ENCODE measurements at places on chromosomes 11 and 22.

- DNase-seq: no peak
Observed at GRCh38 chr22:25628494-25628893, 64.0 kb downstream of the GRK3 start.

DNA sequence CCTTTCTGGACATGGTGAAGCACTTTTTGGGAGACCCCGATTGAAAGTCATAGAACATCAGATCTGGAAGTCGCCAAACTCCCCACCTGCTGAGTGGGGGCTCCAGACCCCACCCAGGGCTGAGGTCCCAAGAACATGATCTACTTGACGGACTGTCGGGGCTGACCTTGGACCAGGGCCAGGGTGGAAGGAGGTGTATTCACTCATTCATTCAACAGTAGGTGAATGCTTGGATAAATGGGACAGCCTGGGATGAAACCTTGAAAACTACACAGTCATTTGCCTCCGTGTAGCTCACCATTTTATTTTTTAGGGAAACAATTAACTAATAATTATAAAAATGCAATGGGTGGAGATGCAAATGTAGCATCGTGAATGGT lies 629.0 kb downstream of the BRD1 start:
- DNase-seq: no peak

DNA sequence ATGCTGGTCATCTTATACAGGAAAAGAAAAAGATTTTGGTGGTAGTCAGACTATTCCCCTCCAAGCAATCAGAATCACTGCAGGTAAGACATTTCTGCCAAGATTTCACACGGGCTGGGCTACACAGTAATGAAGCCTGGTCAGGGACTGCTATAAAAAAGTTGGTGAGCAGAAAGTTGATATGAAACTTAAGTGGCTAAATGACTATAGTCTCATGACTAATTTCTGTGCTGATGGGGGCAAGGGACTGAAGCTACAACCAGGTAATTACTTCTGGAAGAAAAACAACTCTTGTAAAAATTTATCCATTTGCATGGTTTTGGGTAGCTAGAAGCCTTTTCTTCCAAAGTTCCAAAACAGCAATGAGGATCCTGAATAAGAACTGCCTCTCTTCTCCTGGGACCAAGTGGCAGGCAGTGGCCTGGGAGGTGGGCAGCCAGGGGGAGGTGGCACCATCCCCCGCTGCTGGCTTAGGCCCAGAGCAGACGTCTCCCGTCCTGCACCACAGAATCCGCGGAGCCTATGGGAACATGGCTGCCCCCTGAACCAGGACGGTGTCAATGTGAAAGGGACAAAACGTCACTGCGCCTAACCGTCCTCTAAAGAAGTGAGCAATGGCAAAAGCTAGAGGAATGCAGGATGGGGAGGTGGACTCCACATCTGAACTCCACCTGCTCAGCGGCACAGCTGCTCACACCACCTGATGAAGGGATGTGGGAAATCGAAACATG lies 122.6 kb upstream of the LMO1 start:
- no peak for DNase-seq

DNA sequence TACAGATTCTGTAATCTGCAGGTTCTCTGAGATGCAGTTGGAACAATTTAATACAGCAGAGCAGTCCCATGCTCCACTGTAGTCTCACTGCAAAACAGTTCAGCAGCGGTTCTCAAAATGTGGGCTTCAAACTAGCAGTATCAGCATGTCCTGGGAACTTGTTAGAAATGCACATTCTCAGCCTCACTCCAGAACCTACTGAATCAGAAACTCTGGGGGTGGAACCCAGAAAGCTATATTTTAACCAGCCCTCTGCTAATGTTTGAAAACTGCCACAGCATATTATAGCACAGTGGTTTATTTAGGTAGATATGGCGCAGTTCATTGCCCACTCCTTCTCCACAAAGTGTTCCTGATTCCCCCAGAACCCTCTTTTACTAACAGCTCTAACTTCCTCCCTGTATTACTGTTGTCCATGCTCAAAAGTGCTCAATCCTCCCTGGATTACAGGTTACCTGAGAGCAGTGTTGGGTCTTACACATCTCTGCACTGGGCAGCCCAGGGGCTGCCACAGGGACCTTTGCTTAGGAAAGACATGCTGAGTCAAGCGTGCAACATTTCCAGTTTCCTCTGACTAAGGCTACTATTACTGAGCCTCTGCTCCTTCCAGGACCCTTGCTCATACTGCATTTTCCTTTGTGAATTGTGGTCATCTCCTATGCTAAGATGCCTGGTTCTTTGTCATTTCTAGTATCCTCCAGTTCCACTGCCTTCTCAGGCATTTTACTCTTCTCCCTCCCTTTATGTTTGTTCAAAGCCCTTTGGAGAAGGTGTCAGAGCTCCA lies 7.7 kb upstream of the DGAT2 start:
- DNase-seq: no peak

- DNase-seq: no peak
Observed at GRCh38 chr11:30902929-30903328, 316.8 kb upstream of the MPPED2 start.

DNA sequence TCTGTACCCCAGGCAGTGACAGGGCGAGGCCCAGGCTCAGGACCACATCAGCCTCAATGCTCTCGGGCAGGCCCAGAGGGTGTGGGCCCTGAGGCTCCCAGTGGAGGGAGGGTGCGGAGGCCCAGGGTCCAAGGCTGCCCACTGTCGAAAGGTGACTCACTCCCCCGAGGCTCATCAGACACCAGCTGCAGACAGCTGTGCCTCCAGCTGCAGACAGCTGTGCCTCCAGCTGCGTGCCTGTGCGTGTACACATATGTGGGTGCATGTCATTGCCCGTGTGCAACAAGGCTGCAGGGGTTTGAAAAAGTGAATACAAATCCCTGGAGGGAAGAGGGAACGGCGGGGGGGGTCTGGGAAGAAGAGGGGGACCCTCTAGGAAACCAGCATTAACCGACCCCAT lies 134.3 kb downstream of the BRD1 start:
- DNase-seq: no peak

- DNase-seq: no peak
Observed at GRCh38 chr11:3083321-3083720, 26.1 kb upstream of the CARS1 start.

DNA sequence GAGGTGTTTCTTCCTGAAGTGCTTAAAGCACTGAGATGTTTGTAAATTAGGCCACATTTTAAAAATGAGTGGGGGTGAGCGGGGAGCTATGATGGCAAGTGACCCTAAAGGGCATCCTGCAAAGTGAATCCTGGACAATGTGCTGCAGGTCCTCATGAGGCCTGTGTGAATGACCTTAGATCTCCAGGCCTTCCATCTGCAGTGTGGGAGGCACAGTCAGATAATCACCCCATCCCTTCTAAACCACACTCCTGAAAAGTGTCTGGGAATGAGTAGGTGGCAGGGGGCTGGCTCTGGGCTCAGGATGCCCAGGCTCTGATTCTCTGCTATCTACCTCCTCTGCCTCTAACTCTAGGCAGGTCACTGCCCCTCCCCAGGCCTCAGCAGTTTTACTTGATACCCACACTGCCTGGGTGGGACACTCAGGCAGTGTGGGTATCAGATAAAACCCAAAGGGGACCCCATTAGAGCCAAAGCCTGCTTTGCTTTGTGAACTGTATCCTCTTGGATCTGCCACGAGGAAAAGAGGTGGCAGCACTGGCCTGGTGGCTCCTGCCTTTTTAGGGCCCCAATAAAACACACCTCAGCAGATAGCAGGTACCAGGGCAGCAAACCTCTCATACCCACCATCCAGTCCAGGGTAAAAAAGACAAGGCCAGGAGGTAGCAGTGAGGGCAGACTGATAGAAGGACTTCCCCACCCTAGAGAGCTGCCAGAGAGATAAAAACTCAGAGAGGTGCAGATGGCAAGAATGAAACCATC lies 10.5 kb downstream of the STARD10 start:
- DNase-seq: no peak

GRCh38 chr11:109586789-109587188 lies 164.8 kb downstream of the C11orf87 start:
- DNase-seq: no peak

GRCh38 chr22:50061141-50061823 lies 3.2 kb upstream of the TTLL8 start:
- no peak for DNase-seq

DNA sequence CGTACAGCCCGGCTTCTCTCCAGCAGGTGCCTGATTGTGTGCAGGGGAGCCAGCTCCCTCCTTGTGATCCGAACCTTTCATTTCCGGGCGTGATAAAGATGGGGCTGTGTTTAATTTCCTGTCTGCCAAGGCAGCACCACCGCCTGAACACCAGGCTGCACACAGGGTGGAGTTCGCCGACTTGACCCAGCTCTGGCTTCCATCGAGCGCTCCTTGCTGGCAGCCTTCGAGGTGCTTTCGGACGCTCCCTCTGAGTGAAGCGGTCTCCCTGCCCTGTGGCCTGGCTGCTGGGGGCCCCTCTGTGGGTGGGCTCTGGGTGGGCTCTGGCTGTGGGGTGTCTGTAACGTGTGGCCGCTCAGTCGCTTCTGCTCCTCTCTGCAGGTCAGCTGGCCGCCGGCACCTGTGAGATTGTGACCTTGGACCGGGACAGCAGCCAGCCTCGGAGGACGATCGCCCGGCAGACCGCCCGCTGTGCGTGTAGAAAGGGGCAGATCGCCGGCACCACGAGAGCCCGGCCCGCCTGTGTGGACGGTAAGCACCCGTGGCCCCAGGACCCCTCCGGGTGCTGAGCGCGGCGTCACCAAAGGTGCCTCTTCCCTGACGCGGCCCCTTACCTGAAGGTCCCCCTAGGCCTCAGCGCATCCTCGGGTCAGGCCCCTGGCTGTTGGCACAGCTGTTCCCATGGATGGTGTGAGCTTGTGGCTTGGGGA lies 1181.3 kb downstream of the BRD1 start:
- DNase-seq: no peak

DNA sequence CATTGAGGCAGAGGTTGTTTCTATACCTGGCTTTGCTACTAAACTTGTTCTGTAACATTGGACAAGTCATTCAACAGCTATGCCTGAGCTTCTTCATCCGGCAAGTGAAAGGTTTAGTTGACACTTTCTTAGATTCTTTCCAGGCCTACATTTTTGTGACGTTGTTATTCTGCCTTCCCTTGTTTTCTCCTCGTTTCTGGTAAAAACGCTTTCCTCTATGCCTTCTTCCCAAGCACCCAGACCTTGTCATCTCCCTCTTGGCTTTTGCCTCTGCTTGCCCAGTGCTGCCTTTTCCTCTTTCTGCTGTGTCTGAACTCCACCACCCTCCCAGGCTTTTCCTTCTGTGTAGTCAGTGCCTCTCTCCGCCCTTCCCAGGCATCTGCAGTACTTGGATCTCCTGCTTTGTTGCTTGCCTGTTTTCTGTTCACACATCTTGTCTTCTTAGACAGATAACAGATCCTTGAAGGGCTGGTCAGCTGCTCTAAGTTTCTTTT lies 1.4 kb upstream of the AMOTL1 start:
- no peak for DNase-seq

- DNase-seq: no peak
Observed at GRCh38 chr11:129721685-129722084, 94.0 kb upstream of the TMEM45B start.

Data from NAMALWA (cell line).